NCI-H69 (cell line): ENCODE measurements at places on chromosomes 16 and 17.

DNA sequence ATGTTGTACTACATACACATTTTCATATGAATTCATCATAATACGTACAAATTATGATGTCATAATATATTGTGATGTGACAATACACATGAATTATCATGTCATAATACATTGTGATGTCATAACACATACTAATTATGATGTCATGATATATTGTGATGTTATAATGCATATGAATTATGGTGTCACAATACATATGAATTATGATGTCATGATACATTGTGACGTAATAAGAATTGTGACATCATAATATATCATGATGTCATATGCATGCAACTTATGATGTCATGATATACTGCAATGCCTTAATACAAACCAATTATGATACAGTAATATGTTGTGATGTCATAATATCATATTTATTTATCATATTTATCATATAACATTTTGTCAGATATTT is 2074.3 kb downstream of the TP53TG3F start:
- no peak for DNase-seq

DNA sequence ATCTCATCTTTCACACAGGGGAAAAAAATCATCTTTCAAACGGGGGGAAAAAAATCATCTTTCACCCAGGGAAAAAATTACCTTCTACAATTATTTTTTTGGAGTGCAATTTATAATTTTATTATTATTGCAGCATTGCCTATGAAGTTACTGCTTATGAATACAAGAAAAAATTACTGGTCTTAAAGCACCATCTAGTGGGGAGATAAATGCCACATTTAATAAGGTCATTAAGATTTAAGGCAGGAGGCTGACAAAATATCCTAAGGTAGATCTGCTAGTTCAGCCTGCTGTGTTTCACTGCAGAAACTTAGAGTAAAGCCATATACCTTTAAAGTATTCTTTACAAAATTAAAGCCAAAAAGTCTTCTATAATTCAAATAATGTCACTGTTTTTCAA is 13.7 kb downstream of the SHCBP1 start:
- DNase-seq: peak; percentile 20

DNA sequence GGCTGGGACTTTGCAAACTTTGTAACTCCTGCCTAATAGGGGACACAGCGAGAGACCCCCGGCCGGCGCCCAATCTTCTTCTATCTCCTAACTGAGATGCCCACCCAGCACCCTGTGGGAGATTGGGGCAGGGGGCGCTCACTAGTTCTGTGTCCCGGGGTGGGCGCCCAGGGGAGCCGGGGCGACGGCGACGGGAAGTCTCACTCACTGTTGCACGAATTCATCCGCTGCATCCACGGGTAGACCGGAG is 3.9 kb upstream of the HOXB5 start:
- DNase-seq: no peak

GRCh38 chr17:33084755-33085154 is 93.1 kb downstream of the SPACA3 start:
- no peak for DNase-seq

DNA sequence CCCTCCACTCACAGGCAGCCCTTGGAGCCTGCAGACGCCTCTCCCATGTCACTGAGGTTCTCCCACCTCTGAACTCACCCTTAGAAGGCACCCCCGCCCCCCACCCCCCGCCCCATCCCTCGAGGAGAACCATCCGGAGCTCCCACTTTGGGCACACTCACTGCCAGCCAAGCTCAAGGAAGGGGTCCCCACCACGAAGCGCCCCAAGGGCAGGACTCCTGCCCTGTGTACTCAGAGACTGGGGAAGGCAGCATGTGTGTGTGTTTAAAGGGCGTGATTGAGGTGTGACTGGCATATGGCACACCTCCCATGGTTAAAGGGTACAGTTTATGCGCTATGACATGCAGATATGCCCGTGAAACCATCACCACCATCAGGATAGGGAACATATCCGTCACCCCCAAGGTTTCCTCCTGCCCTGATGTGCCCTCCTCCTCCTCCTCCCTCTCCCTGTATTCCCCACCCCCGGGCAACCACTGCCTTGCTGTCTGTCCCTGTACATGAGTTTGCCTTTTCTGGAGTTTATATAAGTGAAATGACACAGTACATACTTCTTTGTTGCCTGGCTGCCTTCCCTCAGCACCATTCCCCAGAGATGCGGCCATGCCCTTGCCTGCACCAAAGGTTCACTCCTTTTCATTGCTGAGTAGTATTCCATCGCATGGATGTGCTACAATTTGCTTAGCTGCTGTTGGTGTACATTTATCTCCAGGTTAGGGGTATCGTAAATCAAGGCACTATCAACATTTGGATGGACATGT is 14.0 kb upstream of the RBFOX3 start:
- no peak for DNase-seq

GRCh38 chr17:49227436-49228261 is 2.9 kb downstream of the PHOSPHO1 start:
- DNase-seq: peak; percentile 63

DNA sequence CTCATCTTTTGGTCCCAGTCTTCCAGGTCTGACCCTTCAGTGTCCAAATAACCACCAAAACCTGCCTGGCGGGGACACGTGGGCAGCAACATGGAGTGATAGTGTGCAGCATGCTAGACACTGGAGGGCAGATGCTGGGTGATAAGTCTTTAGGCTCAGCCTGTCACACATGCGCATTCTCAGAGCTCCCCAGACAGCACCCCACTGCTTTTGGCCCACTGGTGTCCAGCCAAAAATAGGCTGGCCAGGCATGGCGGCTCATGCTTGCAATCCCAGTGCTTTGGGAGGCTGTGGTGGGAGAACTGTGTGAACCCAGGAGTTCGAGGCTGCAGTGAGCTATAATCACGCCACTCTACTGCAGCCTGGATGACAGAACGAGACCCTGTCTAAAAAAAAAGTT is 12.3 kb downstream of the GINS2 start:
- no peak for DNase-seq

- DNase-seq: peak; percentile 35
Measured at GRCh38 chr16:88650749-88651275, at the start of gene CYBA. Gene CYBA (minus strand): TSS chr16:88651053. CDS start chr16:88651013, 40 bp downstream.

- no peak for DNase-seq
Measured at GRCh38 chr17:26774291-26775218, 519.4 kb upstream of the WSB1 start.

DNA sequence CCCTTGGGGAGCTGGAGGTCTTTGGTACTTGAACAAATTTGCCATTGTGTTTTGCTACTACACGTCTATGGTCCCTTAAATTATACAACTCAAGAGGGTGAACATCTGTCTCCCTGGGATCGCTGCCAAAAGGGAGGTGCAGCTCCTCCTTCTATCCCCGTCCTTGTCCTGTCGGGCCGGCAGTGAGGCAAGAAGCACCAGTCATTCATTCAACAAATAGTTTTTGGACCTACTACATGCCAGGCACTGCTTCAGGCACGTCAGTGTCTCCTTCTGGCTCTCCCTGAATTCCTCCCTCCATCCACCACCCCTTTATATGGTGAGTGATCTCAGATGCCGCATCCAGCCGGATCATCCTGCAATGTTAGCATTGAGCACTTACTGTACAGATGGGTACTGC is 2.2 kb upstream of the RPL38 start:
- DNase-seq: peak; percentile 97

GRCh38 chr16:4514606-4515005 is 24.0 kb downstream of the CDIP1 start:
- no peak for DNase-seq

GRCh38 chr16:66512272-66513110 is 37.4 kb downstream of the TK2 start:
- no peak for DNase-seq
